Dorsolateral prefrontal cortex (tissue), 122 donors: ENCODE measurements at places on chromosomes 4 and X.

GRCh38 chr4:110735686-110736085 lies 112.8 kb upstream of the PITX2 start:
- DNase-seq, result no peak

GRCh38 chr4:5051278-5052203 lies at the start of gene STK32B:
STK32B (plus strand) TSS chr4:5051480.
- no peak for DNase-seq

- peak; percentile 21 for DNase-seq
Measured at GRCh38 chrX:3815896-3816664, 102.6 kb upstream of the PRKX start.

GRCh38 chrX:41377624-41378023 lies 43.7 kb downstream of the DDX3X start:
- DNase-seq, result no peak

DNA sequence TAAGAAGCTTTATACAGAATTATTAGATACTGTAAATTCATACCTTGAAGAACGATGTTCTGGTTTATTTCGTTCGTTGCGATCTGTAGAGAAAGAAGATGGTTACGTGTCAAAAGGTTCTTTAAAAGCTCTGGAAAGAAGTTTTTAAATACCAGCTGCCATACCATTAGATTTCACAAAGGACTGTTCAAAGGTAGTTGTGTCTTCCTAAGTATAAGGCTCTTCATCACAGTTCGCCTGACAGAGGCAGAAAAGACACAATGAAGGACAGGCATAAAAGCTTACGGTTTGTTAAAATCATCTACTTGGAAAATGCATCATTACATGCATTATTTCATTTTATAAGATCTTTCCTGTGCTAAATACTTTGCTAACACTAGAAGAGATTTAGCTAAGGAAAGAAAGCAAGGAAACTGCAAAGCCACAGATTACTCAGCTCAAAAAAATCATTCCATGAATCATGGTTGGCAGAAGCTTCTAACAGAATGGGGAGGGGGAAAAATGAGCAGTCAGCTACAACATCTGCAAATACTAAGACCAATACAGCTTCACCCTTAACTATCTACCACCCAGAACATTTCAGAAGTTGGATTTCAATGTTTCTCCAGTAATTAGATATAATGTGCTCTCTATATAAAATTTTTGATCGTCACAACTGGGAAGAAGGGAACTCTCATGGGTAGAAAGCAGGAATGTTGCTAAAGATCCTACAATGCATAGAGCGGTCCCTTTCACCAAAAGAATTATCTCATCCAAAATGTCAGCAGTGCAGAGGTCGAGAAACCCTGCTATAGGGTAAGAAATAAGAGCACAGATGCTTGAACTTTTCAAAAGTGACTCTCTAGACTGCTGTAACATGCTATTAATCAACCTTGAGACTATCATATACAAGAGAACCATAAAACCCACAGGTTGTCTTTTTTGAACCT lies 50.7 kb upstream of the PRSS48 start:
- no peak for DNase-seq

DNA sequence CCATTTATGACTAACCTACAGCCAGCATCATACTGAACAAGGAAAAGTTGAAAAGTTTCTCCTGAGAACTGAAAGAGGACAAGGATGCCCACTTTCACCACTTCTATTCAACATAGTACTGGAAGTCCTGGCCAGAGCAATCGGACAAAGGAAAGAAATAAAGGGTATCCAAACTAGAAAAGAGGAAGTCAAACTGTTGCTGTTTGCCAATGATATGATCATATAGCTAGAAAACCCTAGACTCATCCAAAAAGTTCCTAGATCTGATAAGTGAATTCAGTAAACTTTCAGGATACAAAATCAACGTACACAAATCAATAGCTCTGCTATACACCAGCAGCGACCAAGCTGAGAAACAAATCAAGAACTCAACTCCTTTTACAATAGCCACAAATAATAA lies 64.5 kb downstream of the CENPC start:
- DNase-seq, result no peak

DNA sequence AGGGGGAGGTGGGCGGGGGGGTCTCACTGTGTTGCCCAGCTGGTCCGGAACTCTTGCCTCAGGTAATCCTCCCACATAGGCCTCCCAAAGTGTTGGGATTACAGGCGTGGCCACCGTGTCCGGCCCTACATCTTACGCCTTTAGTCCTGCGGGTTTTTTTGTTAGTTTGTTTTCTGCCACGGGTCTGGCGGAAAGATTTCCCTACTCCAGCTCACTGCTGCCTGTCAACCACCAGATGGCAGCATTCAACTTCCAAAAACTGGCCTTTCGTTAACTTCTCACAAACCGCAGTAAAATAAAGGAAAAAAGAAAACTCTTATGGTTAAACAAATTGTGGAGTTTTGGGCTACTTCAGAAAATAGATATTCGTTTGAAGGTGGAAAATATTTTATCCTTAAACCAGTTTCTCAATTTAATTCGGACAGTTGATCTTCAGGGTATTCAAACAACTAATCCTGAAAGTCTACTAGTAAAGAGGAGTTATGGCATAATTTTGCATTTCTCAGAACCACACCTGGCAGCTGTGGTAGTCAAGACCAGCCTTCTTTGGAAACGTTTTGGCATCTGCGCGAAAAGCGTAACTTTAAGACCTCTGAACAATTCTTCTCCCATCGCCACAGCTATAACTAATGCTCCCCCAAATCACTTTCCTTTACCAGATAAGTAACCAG lies 41.1 kb downstream of the LUZP4 start:
- DNase-seq, result peak; percentile 11

GRCh38 chr4:69517674-69518073 lies 22.0 kb upstream of the UGT2B4 start:
- no peak for DNase-seq

DNA sequence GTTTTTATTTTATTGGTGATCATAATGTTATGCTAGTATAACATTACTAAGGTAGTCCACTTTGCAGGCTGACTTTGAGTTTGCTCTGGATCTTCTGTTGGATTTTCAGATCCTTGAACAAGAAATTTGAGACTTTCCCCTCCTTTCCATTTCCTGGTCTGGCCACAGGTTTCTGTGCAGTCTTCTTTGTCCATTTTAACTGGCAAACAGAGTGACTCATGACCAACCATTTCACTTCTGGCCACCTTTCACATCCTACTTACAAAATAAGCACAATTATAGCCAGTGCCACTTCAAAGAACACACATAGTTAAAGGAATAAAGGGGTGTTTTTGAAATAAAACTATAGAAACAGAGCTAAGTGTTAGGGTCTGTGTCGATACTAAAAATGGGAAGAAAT lies 8.4 kb downstream of the ANK2 start:
- no peak for DNase-seq

GRCh38 chr4:87912164-87913004 lies 63.1 kb upstream of the SPP1 start:
- DNase-seq, result no peak

DNA sequence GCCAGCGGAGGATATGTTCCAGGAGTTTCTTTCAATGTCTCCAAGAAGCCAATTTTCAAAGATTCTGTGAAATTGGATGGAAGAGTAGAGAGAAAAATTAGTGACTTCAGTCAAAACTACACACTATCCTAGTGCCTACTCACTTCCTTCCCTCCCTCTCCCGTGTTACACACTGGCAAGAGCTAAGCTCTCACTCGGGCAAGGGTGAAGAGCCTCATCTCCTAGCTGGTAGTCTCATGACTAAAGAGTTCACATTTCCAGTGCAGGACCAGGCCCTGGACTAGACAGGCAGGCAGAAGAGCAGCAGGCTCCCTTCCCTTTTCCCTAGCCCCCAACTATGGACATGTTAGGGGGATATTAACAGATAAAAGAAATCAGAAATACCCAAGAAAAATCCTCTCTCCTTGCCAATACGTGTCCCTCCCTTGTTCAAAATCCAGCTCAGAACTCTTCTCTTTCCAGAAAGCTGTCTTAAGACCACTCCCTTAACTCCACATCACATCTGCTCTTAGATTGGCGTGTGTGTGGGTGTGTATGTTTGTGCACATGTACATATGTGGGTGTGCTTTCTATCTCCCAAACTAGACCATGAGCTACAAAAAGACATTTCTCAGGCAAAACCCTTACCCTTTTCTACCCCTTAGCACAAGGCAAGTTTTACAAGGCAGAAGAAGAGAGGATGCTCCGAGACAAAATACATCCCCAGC lies 29.9 kb downstream of the ZDHHC9 start:
- DNase-seq, result no peak

- no peak for DNase-seq
Measured at GRCh38 chr4:40144716-40145115, 52.1 kb upstream of the RHOH start.

- no peak for DNase-seq
Measured at GRCh38 chrX:111671668-111672067, 9.3 kb upstream of the ALG13 start.

DNA sequence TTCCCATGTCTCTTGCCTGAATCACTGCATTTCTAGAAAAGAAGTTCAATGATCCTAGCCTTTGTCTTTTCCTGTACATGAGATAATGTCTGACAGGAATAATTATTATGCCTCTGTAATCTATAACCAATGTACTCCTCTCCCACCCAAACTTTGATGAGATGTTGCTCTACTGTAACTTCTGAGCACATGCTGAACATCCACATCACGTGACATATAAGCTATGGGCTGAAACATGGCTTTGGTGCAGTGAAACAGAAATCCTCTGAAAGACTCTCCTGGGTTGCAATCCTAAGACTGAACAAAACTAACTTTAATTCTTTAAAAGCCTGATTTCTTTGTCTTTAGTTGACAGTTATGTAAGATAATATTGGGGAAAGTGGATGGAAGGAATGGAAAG lies 1.5 kb upstream of the ADAD1 start:
- DNase-seq, result no peak

GRCh38 chr4:76016393-76016792 lies 6.9 kb downstream of the CXCL10 start:
- DNase-seq, result no peak

DNA sequence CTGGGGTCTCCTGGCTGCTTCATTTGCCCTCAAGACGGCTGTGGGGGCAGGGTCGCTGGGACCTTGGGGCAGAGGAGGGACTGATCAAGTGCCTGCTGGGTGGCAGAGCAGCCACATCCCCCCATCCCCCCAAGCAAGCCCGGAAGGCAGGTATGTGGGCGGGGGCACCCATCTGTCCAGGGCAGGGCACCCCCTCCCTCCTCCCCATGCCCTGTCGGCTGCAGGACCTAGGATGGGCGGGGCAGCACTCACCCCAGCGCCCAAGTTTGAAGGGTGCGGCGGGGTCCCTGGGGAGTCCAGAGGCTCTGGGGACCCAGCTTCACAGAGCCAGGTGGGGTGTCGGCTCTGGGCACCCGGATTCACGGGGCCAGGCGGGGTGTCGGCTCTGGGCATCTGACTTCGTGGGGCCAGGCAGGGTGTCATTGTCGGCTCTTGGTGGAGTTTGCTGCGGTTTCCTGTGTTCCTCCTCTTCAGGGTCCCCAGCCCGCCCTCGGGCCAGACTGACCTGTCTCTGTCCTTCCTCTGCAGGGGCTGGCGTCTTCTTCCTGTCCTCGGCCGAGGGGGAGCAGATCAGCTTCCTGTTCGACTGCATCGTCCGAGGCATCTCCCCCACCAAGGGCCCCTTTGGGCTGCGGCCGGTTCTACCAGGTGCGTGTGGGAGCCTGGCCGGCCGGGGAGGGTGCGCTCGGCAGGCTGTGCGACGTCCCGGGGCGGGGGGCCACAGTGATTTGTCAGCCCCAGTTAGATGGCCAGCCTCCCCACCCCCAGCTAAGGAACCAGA lies 22.1 kb downstream of the DOK7 start:
- no peak for DNase-seq

GRCh38 chrX:154988719-154989118 lies 33.8 kb downstream of the F8 start:
- no peak for DNase-seq

DNA sequence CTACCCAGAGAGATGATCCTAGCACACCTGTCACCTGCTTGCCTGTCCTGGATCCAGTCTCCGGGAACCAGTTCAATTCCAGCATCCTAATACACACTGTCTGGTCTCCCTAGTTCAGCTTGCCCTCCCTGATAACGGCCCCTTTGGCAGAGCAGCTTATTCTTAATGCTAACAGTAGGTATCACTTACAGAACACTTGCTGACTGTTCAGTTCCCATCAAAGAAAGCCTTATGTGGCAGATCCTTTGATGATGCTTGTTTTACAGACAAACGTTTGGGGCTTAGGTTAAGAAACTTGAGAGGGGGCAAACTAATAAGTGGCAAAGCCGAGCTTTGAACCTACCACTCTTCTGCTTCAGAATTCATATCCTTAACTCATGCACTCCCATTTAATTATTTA lies 890 bp downstream of the RASSF6 start:
- no peak for DNase-seq

GRCh38 chrX:38539748-38540147 lies 21.6 kb upstream of the TSPAN7 start:
- DNase-seq, result no peak

DNA sequence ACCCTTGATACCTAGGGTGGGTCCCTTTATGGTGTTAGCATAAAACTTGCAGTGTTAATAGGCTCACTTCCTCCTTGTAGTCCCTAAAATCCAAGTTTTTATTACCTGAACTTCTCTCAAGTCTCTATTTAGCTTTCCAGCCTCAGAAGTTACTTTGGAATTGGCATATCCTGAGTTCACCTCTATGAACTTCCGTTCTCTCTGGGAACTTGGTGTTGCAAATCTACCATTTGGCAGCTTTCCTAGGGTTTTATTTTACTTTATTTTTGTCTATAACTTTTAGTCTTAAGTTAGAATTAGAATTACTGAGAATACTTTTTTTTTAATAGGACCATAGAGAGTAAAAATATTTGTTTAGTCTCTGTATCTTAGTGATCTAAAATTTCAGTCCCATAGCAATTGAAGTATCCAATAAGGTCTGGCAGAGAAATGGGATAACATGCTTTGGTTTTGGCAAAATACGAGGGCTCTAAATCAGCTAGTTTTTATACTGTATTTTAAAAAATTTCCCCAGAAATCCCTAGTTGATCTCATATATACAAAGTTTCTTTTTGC lies 30.3 kb upstream of the NAF1 start:
- DNase-seq, result no peak

DNA sequence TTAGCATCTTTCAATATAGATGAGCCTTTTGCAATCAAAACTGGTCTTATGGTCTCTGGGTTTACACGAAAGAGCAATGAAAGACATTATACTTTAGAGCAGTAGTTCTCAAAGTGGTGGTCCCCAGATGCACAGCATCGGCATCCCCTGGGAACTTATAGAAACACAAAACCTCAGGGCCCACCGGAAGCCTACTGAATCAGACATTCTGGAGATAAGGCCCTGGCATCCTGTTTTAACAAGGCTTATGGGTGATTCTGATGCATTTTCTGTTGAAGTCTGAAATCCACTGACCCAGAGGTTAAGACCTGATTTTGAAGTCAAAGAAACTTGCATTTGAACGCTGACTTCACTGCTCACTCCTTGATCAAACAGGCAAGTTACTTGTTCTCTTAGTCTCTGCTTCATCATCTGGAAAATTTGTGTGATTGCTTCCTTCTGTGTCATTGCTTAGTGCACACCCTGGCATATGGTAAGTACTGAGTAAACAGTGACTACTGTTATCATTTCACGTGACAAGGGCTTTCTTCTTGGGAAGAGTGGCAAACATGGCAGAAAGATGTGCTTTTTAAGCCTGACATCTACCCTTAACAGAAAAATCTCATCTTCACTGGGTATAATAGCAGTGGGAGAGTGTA lies 14.5 kb downstream of the CHRNA9 start:
- DNase-seq, result no peak
